ENCODE measurements at places on chromosomes 7 and 10.
A peak's percentile ranks its signal among the peaks of the same experiment; 100 is the strongest.

GRCh38 chr7:537911-538634 is 18.4 kb upstream of the PDGFA start:
- no peak for DNase-seq

- DNase-seq: peak; percentile 93
These were observed 278.0 kb upstream of the KLF14 start for GRCh38 chr7:131011976-131012375.

- DNase-seq: no peak
These were observed 25.2 kb downstream of the HIPK2 start for GRCh38 chr7:139752604-139753003.

DNA sequence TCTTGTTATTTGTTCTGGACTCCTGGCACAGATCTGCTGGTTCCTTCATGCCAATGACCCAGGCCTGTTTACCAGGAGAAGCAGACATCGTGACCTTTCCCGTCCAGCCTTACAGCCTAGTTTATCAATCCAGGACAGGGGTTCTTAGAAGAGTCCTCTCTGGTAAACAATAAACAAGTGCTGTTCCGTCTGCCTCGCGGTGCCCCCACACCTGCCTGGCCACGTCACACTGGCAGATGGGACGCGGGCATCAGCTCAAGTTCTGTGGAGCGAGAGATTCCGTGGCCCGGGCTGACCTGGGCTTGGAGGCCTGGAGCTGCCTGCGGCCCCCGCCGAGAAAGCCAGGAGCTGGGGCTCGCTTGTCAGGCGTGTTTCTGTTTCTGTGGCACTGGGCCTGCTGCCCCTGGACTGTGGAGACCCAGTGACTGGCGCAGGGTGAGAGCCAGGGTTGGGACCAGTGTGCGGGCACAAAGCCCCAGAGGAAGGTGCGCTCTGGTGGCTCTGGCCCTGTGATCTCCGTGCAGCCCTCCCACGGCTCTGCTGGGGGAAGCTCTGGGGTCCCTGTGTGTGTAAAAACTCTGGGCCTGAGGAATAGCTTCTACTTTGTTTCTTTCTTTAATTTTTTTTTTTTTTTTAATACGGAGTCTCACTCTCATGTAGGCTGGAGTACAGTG is 28.4 kb upstream of the PFKFB3 start:
- no peak for DNase-seq

DNA sequence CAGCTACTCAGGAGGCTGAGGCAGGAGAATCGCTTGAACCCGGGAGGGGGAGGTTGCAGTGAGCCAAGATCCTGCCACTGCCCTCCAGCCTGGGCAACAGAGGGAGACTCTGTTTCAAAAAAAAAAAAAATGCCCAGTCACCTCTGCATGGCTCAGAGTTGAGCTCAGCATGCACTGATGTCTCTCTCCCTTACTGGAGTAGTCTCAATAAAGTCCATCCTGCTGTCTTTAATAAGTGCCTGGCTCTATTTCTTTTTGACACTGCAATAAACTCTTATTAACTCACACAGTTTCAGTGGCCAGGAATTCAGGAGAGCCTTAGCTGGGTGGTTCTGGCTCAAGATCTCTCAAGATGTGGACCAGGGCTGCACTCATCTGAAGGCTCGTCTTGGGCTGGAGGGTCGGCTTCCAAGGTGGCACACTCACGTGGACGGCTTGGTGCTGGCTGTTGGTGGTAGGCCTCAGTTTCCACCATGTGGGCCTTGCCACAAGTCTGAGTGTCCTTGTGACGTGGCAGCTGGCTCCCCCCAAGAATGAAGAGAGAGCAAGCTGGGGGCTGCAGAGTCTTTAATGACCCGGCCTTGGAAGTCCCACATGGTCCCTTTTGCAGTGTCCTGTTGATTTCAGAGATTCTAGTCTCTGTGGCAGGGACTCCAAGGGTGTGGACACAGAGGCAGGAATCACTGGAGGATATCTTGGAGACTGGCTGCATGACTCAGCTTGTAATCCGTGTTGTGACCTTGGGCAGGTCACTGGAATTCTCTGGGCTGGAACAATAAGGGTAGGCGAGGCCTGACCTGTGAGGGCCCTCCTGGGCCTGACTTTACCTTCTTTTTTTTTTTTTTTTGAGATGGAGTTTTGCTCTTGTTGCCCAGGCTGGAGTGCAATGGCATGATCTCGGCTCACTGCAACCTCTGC is 85.9 kb upstream of the KMT2C start:
- no peak for DNase-seq

DNA sequence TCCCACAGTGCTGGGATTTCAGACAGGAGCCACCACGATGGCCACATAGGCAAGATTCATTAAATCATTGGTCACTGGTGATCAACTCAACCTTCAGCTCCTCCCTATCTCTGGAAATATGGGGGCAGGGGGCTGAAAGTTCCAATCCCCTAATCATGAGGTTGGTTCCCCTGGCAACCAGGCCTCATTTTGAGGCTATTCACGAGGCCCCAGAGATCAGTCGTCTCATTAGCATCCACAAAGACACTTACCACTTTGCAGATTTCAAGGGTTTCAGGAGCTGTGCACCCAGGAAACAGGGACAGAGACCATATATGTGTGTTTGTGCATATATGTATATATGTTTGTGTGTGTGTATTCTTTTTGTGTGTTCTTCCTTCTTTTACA is 7.7 kb upstream of the GUSB start:
- DNase-seq: no peak

GRCh38 chr7:110600956-110601355 is 490.0 kb upstream of the LRRN3 start:
- DNase-seq: no peak

- no peak for DNase-seq
These were observed 27.6 kb upstream of the SFMBT2 start for GRCh38 chr10:7438196-7438986.

GRCh38 chr7:12119620-12120303 is 91.3 kb upstream of the TMEM106B start:
- DNase-seq: no peak

DNA sequence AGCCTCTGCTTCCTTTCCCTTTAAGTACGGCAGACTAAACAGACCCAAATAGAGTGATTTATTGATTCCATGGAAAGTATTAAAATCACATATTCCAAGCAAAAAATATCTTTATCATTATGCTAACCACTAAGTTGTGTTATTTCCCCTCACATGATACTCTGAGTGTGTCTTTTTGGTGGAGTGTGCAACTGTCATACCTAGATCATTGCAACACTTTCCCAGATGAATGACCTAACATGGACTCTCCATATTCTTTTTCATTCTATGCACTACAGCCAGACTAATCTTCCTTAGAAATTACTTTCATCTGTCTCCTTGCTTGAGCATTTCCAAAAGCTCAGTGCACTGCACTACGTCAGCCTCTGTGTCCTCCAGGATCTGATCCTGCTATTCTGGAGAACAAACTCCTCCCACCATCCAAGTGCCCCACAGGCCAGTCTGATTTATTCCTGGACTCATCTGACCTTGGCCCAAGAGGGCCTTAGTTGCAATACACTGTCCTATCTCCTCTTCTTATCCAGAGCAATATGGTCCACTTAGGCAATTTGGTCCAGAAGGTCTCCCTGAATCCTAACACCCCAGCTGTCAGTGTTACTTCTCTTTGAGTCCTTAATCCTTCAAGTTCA is 263.3 kb upstream of the KLF6 start:
- DNase-seq: no peak

GRCh38 chr7:26378016-26378415 is 86.4 kb downstream of the SNX10 start:
- no peak for DNase-seq

DNA sequence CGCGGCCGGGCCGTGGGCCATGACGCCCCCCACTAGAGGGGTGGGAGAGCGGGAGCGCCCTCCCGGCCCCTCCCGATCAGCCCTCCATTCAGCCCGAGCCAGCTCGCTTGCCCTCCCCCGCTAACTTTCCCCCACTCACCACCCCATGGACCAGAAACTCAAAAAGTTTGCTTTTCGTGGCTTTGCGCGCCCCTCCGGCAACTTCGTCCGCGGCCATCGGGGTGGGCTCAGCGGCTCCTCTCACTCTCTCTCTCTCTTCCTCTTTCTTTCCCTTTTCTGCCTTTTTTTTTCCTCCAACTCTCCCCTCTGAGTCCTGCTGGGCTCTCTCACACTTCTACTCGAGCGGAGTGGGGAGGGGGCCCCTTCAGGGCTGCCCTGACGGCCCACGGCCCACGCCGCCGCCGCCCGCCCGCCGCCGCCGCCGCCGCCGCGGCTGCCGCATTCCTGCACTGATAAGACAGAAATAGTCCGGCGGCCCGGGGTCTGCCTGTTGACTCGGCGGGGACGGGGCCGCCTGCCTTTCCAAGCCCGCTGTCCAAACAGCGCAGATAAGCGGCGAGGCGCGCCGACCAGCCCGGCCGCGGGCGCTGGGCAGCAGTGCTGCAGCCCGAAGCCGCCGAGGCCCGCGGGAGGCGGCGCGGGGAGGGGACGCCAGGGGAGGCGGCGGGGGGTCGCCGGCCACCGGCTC is at the start of gene SMARCD3:
TSS of gene SMARCD3 (minus strand) at position 349 of the 688 bp plus-strand sequence. CDS start at position 217, 132 bp downstream.
- peak; percentile 56 for DNase-seq

DNA sequence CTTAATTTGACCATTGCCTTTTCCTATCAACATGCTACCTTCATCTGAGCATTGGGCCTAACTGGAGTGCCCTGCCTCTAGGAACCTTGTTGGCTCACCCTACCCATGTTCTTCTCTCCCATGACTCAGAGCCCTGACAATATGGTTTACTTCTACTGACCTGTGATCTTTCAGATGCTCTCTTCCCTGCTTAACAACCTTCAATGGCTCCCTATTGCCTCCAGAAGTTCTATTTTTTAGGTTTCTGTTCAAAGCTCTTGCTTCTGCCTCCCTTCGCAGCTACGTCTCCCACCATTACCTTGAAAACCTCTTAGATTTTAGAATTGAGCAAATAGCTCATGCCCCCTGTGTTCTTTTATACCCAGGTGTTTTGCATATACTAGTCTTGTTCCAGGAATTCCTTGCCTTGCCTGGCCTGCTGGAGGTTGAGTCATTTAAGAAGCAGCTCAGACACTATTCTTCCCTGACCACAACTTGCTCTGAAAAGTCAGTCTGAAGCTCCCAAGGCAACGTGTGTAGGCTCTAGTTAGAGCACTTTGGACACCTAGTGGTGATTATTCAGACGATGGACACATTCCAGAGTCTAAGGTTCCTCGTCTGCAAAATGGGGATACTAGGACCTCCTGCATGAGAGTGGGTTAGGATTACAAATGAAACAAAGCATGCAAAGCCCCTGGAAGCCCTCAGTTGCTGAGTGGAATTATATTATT is 64.4 kb upstream of the EMX2 start:
- DNase-seq: peak; percentile 67

- no peak for DNase-seq
These were observed 18.6 kb upstream of the HSPA12A start for GRCh38 chr10:116760919-116761318.

- DNase-seq: no peak
These were observed 166.7 kb downstream of the SEPTIN7 start for GRCh38 chr7:35967366-35968139.

- no peak for DNase-seq
These were observed 20.5 kb downstream of the INHBA start for GRCh38 chr7:41682422-41682821.
